CD4-positive, alpha-beta T cell treated with Interleukin-12 subunit alpha and Interleukin-12 subunit beta, for 1 hour (primary cell): ENCODE measurements at places on chromosomes 16 and 17.

DNA sequence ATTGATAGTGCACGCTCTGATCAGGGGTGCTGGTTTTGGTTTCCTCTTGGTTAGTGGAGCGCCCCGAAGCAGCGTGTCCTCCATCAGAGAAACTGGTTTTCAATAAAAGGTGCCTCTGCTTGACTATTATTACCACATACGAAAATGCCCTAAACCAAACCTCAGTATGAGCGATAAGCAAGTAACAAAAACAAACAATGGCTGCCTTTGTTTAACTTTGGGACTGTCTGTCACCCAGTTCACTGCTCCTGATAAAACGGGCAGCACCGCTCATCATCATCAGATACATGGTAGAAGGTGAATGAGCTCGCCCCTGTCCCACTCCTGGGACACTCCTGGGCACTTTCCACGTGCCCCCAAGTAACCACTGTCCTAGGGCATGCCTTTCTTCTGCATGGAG is 24.0 kb downstream of the DUSP14 start:
- no peak for DNase-seq

DNA sequence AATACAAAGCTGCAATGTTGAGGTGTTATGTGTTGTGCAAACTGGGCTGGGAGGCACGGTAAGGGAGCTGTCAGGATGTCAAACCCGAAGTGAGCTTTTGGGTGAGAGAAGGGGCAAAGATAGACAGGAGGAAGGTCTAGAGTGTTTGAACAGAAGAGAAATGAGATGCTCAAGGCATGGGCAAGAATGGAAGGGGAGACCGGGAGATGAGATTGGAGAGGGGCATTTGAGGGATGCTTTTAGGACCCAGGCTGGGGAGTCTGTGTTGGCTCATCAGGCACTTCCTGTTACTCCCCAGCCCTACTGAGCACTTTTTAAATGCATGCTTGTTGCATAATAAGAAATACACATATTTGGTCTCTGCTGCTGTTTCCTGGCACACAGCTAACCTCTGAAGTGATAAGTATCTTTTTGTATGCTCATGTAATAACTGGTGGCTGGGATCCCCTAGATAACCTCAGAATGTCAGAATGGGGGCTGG is 13.7 kb downstream of the UNC45B start:
- DNase-seq: peak; percentile 52

- DNase-seq: no peak
Measured at GRCh38 chr17:82605939-82606600, 42.2 kb downstream of the WDR45B start.

DNA sequence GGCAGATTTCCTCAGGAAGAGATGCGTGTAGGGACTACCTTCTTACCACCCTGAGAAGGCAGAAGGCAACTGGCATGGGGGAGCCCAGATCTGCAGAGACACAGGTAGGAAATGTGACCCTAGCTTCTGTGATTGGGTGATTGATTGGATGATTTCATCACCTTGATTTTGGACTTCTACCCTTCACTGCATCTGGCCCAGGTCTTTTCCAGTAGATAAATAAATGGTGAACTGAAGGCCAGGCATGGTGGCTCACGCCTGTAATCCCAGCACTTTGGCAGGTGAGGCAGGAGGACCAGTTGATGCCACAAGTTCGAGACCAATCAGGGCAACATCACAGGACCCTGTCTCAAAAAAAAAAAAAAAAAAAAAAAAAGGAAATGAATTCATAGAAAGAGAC is 14.7 kb upstream of the SMURF2 start:
- no peak for DNase-seq

DNA sequence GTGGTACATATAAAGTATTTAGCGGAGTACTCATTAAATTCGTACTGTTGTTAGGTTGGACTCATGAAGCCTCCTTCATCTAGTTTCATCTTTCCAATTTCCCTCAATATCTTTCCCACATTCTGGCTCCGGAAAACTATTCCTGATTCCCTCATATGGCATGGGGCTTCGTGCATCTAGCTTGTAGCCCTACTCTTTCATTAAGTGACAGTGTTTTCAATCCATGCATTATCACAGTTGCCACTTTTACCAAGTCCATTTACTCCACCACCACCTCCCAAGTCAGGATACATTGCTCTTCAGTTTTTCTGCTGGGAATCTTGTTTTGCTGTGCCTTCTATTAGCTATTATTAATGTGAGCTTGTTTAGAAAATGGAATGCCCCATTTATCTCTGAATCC is 1032.1 kb upstream of the RBFOX1 start:
- no peak for DNase-seq

GRCh38 chr17:8310601-8311123 is 621 bp downstream of the ARHGEF15 start:
- DNase-seq: no peak

DNA sequence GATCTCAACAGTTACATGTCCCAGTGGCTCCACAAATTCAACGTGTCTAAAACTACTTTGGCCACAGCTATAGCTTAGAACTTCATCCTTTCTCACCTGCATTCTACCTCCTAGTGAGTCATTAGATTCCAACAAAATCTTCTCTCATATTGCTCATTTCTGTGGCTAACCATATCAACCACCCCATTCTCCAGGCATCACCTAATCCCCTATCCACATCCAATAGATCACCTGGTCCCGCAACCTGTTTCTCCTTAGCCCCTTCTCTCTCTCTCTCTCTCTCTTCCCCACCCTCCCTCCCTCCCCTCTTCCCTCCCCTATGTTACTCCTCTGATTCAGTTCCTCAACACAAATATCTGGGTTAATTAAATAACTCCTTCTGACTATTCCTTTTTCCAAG is 64.6 kb downstream of the ANKFN1 start:
- no peak for DNase-seq

DNA sequence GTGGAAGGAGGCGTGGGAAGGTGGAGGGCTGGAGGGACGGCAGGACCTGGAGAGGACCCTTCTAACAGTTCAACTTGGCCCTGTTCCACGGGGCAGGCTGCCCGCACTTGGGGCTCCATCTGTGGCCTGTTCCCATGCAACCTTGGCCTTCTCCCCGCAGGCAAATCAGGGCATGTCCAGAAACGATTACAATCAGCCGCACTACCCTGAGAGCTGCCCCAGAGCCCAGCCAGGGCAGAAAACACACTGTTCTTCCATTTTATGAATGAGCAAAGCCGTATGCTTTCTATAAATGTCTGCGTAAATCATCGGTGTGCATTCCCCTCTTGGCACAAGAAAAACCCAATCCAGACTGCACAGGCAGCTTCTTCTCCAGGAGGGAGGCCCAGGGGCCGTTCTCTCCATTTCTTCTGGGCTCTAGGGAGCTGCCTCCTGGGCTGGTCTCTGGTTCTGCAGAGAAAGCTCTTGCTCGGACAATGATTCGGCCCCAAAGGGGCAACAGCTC is 228.7 kb downstream of the SOX9 start:
- DNase-seq: no peak

GRCh38 chr17:55606488-55606815 is 95.2 kb upstream of the SMIM36 start:
- DNase-seq: no peak

- DNase-seq: no peak
Measured at GRCh38 chr17:38844261-38844757, 9.2 kb downstream of the RPL23 start.

- no peak for DNase-seq
Measured at GRCh38 chr16:48426244-48427141, 41.3 kb upstream of the SIAH1 start.

DNA sequence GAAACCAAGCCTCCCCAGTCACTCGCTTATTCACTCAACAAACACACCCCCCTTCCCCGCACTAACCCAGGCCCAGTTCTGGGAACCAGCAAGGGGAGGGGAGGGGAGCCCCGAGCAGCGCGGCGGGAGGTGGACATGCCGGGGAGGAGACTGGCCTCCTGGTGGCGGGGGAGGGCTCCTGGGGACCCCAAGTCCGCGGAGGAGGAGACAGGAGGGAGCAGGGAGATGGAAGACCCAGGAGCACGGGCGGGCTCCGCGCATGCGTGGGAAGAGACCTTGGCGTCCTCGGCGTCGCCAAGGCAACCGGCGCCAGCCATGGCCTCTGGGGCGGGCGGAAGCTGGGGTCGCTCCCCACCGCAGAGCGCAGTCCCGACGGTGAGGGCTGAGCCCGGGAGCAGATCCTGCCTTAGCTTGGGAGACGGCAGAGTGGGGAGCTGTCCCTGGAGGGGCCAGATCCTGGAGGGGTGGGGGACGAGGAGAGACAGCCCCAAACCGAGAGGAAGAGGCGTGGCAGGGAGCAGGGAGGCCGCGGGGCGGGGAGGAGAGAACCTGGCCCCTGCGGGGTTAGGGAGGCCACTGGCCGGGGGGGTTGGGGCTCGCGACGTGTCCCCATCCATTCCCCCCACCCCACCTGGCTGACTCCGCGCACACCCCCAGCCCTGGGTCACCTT is at the start of gene PRR29:
Gene PRR29, plus strand, starts transcription at position 302 of the 671 bp plus-strand sequence. Its CDS starts 14 bp downstream, at position 316.
- peak; percentile 80 for DNase-seq

DNA sequence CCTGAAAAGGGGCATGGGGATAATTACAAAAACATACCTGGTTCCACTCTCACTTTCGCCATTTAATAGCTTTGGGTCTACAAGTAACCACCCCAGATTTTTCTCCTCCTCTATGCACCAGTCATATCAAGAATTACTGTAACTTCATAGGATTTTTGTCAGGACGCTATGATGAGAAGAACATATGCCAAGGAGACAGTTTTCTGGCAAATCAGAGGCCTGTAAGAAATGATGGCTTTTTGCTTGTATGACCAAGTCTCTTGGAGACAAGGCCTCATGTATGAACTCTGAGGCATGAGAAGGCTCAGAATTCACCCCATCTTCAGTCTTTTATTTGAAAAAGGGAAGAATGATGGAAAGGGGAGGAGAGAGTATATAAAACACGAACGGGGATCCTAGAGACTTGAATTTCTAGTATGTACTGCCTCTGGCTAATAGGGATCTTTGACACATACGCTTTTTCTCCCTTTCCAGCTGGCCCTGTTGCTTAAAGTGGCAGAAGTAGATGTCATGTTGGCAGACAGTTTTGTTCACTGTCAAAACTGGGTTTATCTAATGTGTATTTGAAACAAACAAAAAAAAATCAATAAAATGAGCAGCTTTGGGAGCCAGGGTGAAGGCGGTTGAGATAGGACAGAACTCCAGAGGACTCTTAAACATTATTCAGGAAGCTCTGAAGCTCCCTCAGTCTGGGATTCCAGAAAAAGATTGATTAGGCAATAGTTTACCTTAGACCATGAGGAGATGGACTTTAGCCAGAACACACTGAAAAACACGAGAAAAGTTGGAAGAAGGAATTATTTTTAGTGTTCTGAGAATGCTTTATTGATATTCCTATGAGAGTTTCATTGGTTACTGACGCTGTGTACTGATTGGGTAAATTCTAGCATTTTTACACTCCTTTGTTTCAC is 656.6 kb downstream of the WWOX start:
- no peak for DNase-seq

- peak; percentile 57 for DNase-seq
Measured at GRCh38 chr17:3843935-3844516, 2.0 kb downstream of the NCBP3 start.

- DNase-seq: no peak
Measured at GRCh38 chr17:63381101-63381729, 64.9 kb downstream of the CYB561 start.

- no peak for DNase-seq
Measured at GRCh38 chr16:65122724-65123395, 997 bp upstream of the CDH11 start.

- DNase-seq: no peak
Measured at GRCh38 chr16:47561286-47561685, 100.2 kb downstream of the PHKB start.

DNA sequence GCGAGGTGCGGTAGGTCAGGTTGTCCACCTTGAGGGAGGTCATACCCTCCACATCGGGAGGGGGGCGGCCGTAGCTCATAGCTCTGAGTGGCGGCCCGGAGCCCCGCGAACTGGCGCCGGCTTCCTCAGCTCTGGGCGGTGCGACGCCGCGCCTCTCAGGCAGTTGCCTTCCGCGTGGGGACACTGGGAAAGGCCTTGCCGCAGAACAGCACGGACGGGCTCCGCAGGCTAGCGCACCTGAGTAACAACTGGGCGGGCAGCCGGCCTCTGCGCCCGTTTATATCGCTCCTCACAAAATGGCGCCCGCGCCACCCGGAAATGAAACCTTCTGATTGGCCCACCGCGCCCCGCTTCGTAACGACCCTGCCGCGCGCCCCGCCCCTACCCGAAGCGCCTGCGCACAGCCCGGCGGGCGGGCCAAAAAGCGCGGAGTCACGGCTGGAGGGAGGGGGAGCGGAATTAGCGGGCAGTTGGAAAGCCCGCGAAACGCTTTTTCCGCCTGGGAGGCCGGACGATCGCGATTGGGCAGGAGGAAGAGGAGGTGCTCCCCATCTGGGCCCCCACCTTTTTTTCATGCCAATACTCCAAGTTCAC is at the start of gene SRSF2:
Gene SRSF2, minus strand, starts transcription at position 250 of the 594 bp plus-strand sequence. Its CDS starts 171 bp downstream, at position 79.
- peak; percentile 99 for DNase-seq

GRCh38 chr16:56801762-56802161 is 63.2 kb upstream of the SLC12A3 start:
- no peak for DNase-seq

- DNase-seq: no peak
Measured at GRCh38 chr16:81823734-81824133, 44.6 kb downstream of the PLCG2 start.

DNA sequence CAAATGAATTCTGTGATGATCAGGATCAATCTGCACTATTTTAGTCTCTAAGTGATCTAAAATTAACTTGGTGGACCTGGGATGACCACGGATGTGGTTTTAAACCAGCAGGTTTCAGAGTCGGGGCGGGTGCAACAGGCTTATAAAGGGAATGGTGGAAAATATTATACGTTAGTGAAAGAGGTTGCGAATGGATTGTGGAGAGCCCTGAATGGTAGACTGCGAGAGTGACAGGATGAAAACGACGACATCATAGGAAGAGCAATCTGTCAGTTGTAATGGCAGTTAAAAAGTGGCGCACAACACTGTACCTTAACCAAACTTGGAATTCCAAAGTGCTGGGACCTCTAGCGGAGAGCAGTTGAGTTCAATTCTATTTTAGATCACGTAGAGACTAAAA is 1.2 kb upstream of the CYB5B start:
- DNase-seq: no peak

- DNase-seq: peak; percentile 81
Measured at GRCh38 chr17:76623271-76624146, 20.0 kb downstream of the ST6GALNAC1 start.
